SK-N-SH treated with all-trans-retinoic acid at 6 μM for 48 hours (cell line): ENCODE measurements at places on chromosomes 4 and X.

- ATAC-seq: no peak
Observed at GRCh38 chr4:89658701-89659024, 178.3 kb downstream of the SNCA start.

- peak; percentile 90 for ATAC-seq
Observed at GRCh38 chr4:52982255-52982945, 120.3 kb downstream of the RASL11B start.

- peak; percentile 11; the same call in 2 of the 3 replicates for ATAC-seq
Observed at GRCh38 chr4:139242511-139243051, 37.4 kb downstream of the MGARP start.

- ATAC-seq: no peak
Observed at GRCh38 chrX:15430076-15430475, 45.9 kb upstream of the VEGFD start.

- ATAC-seq: no peak
Observed at GRCh38 chr4:71288875-71289274, 49.9 kb upstream of the SLC4A4 start.
